NCI-H460 (cell line): ENCODE measurements at places on chromosomes 6 and 20.
A peak's percentile ranks its signal among the peaks of the same experiment; 100 is the strongest.

GRCh38 chr20:35978041-35978513 is 9.7 kb downstream of the CNBD2 start:
- peak; percentile 51 for DNase-seq

DNA sequence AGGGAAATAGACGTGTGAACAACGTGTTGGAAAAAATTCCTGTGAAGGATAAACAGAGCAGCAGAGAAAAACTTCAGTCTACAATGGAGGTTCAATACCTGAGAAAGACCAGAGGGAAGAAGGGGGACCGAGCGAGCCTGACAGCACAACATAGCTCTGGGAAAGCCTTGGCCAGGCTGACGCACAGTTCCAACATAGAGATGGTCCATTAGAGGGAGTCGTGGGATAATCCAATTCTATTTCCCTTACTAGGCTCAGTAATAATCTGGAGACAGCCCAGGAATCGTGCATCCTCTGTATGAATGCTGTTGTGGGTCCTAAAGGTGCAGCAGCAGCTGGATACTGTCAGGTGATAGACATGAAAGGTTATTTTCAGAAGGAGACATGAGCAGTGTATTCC is 370.8 kb upstream of the BTBD3 start:
- no peak for DNase-seq

GRCh38 chr6:80956898-80957297 is 795.6 kb downstream of the TENT5A start:
- DNase-seq, result no peak

GRCh38 chr6:107121964-107122495 is 6.7 kb upstream of the BEND3 start:
- no peak for DNase-seq

DNA sequence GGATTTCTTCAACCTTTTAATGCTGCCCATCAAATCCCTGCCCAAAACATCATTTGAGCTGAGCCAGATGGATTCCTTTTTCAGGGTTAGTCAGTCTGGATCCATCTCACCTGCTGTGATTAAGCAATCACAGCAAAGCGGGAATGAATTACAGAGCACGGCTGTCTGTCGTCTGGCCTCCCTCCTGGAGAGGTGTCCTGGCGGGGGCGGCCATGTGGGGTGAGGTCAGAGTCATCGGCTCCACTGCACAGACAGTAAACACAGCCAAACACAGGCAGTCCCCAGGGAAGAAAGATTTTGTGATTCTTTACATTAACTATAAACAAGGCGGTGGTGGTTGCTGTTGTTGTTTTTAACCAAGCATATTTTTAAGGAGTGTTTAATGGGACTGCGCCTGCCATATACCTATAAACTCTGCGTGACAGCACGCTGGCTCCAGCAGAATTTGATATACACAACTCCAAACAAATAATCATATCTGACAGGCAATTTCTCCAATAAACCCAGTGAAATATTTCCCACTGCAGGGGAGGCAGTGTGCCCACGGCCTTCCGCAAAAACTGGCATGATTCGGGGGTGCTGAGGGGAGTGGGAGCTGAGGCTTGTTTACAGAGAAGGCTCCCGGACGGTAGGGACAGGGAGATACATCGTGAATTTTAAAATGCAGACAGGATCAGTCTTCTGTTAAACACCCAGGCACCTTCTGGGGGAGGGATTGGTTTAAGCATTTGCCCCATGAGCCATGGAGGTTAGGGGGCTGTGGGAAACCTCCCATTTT is 232.0 kb upstream of the PMEPA1 start:
- DNase-seq, result no peak

- no peak for DNase-seq
Observed at GRCh38 chr6:170139531-170139930, 151.3 kb downstream of the DLL1 start.

DNA sequence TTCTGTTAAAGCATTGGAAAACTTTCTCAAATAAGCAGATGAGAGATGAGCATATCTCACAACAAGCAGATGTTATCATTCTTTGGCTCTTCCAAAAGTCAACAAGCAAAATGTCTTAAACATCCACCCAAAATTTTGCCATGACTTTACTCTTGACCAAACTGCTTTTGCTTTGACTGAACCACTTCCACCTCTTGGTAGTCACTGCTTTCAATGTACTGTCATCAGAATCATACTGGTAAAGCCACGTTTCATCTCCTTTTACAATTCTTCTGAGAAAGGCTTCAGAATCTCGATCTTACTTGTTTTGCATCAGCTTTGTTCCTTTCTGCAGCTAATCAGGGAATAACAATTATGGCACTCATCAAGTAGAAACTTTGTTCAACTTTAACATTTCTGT is 498.5 kb upstream of the GJE1 start:
- DNase-seq, result no peak

- DNase-seq, result no peak
Observed at GRCh38 chr20:10649797-10650160, 24.0 kb downstream of the JAG1 start.

DNA sequence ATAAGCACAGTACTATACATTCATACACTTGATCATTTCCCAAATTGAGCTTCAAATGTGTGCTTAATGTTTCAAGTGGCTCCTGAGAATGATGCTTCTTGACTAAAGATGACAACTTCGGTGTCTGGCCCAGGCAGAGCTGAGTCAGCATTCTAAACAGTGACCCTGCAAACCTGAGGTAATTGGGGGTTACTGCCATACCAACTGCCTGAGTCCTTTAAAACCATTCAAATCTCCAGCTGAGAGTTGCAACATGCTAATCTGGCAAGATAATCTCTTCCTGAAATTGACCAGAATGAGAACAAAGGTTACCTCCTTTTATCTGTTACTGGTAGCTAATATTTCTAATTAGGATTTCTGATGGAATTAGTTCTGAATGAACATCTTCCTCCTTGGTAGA is 8.2 kb downstream of the BACH2 start:
- DNase-seq, result no peak

GRCh38 chr6:21713481-21713880 is 119.9 kb downstream of the SOX4 start:
- no peak for DNase-seq

DNA sequence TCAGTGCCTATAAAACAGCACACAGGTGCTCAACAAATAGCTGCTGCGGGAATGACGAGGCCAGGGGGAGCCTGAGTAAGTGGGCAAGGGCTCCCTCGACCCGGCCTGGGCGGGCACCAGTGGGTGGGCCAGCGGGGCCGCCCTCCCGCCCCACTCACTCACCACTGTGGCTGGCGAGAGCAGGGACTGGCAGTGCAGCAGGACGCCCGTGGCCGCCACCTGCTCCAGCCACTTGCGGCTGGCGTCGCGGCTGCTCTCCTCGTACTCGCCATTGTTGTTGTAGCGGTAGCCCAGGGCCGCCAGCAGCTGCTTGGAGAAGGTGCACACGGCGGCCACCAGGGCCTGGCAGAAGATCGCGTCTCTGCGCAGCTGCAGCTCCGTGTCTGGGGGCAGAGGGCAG is 191.5 kb downstream of the PREX1 start:
- DNase-seq, result no peak

GRCh38 chr6:169831450-169832246 is 80.2 kb downstream of the ERMARD start:
- DNase-seq, result peak; percentile 34
